ENCODE measurements at places on chromosomes 16 and 17. TPM values are rescaled to one million over a fixed set of nuclear protein-coding genes. Genes with fewer than 3 reads are reported as not detected.

DNA sequence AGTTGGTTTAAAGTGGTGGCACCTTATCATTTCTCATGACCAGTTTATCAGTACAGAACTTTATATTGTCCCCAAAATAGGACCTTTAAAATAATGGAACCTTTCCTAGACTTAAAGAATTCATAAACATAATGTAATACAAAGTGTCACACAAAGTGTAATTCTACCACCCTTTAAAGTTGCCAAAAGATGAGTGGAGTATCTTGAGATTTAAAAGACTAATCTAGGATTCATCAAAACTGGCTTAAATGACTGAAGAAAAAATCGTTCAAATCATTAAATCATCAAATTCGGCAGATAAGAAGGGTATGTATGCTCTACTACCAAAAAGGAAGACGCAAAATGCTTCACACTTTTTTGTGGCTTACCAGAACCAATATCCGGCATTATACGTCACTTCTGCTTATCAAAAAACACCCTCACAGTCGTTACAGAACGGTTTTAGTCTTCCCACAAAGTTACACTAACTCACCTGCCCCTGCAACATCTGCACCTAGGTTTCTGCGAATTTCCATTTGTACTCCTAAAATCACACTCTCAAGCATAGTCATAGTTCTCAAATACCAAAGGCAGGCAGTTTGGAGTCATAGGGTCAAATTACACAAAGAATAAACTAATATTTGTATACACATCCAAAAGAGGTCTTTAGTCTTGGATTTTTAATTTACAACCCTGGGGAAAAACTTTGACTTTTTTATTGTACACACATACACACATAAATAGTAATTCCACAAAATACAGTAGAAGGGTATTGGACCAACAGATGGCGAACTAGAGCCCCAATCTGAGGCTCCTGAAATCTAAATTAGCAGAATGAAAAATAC, 1.4 kb upstream of the KANSL1 start:
- no peak overlapping the region for H3K4me3 ChIP-seq
- DNase-seq, result peak; percentile 81
- no peaks in the 10 kb centered on the region for H3K27me3 ChIP-seq
- H3K4me1 ChIP-seq, result peaks cover 26% of the 10 kb centered on the region
- H3K27ac ChIP-seq, result peak overlapping the region; percentile 50
- no peaks in the 10 kb centered on the region for H3K36me3 ChIP-seq

MYL4 gene
- total RNA-seq, result 2.0 TPM

- no peak for DNase-seq
- no peaks in the 10 kb centered on the region for H3K36me3 ChIP-seq
- H3K27me3 ChIP-seq, result no peaks in the 10 kb centered on the region
- H3K4me3 ChIP-seq, result no peak overlapping the region
- H3K27ac ChIP-seq, result no peak overlapping the region
Observed at GRCh38 chr17:9615486-9615885, 29.8 kb upstream of the USP43 start.

GRCh38 chr16:12271006-12271405, 294.5 kb downstream of the SNX29 start:
- no peak for DNase-seq
- no peaks in the 10 kb centered on the region for H3K4me1 ChIP-seq
- no peaks in the 10 kb centered on the region for H3K36me3 ChIP-seq
- H3K4me3 ChIP-seq, result no peak overlapping the region

DNA sequence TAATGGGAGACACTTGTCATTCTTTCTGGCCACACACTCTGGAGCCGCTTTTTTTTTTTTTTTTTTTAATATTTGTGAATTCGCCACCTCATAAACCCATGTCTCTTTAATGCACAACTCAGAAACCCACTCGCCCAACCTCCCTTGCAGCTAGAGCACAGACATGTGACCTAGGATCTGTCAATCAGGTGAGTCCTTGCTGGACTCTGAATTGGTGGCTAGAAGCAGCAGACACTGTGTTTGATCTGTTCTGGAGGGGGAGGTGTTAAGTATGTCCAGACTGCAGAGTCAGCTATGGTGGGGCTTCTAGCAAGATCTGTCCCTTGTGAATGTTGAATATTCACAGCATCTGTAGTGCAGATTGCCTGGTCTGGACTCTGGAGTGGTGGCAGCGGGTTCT, 112.1 kb downstream of the PRKCB start:
- no peaks in the 10 kb centered on the region for H3K27me3 ChIP-seq
- H3K4me3 ChIP-seq, result no peak overlapping the region
- no peaks in the 10 kb centered on the region for H3K36me3 ChIP-seq
- H3K27ac ChIP-seq, result no peak overlapping the region

DNA sequence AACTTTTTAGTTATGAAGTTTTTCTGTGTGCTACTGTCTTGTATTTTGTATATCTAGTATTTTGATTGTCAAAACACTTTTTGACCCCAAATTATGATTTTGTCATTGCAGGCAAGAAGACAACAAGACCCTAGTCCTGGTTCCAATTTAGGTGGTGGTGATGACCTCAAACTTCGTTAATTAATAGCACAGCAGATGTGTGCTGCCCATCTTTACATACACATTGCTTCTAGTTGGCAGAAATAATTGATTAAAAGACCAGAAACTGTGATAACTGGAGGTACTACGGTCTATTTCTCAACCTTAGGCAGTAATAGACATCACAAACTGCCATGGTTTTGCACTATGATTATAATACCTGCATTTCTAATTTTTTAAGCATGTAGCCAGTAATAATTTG, 11.1 kb upstream of the PHAF1 start:
- DNase-seq, result no peak
- H3K4me1 ChIP-seq, result no peaks in the 10 kb centered on the region
- H3K4me3 ChIP-seq, result no peak overlapping the region

PRAC1 gene
- not detected for total RNA-seq

ARL5C gene
- total RNA-seq, result not detected

DNA sequence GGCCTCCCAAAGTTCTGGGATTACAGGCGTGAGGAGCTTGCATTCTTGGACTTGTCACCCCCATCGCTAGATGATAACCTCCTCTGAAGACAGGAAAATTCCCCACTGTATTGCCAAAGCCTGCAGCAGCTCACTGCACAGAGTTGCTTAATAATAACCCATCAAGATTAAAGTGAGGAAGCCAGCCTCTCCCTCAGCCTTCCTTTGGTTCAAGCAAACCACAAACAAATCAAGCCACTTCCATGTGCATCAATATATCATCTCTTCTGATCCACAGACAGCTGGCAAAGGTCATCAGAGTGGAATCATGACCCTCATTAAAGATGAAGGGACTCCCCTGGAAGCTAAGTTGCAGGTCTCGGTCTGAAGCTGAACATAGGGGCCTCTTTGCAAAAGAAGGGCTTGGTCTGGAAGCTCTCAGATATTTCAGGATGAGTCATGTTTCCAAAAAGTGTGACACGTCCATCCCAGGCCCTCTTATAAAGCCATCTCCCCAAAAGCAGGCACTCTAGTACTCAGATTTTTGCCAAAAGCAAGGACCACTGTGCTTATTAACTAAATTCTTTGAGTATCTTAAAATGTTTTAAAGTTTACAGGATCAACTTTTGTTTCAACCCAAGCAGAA, 4.8 kb downstream of the EMP2 start:
- H3K27me3 ChIP-seq, result no peaks in the 10 kb centered on the region
- DNase-seq, result no peak
- no peak overlapping the region for H3K27ac ChIP-seq
- H3K4me1 ChIP-seq, result peaks cover 3% of the 10 kb centered on the region
- H3K36me3 ChIP-seq, result no peaks in the 10 kb centered on the region

- no peaks in the 10 kb centered on the region for H3K36me3 ChIP-seq
- H3K4me1 ChIP-seq, result no peaks in the 10 kb centered on the region
- peaks cover 13% of the 10 kb centered on the region for H3K27me3 ChIP-seq
- no peak overlapping the region for H3K4me3 ChIP-seq
- DNase-seq, result no peak
Observed at GRCh38 chr17:57705921-57706695, 39.0 kb downstream of the CCDC182 start.

- no peak overlapping the region for H3K4me3 ChIP-seq
- H3K27me3 ChIP-seq, result peaks cover 24% of the 10 kb centered on the region
- no peak overlapping the region for H3K27ac ChIP-seq
- no peak for DNase-seq
- H3K4me1 ChIP-seq, result no peaks in the 10 kb centered on the region
Observed at GRCh38 chr17:17380145-17380925, 77.2 kb downstream of the NT5M start.

DNA sequence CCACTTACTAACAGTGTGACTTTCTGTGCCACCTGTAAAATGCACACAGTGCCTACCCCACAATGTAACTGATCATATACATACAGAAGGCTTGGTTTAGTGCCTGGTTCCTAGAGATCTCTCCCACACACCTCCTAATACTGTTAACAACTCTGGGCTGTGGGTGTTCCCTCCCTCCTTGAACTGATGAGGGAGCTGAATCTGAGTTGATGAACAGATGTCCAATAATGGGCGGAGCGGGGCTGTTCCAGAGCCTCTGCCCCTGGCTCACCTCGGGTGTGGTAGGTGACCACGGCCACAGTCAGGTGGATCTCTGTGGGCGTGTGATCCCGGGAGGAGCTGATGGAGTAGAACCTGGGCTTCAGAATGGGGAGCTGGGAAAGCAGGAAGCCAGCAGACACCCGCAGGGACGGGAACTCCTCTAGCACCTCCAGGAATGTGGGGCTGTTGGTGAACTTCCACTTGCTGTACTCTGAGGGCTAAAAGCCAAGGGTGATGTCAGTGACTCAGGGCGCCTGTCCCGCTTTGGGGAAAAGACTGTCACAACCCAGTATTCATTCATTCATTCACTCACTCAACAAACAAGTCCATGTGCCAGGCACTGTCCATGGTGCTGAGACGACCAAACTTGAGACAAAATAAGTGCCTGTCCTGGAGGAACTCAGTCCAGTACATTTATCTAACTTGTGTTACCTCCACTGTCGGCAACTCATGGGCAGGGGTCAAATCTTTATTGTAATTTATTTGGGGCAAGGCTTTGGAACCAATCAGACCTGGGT, 37.6 kb downstream of the NOS2 start:
- no peak overlapping the region for H3K27ac ChIP-seq
- no peaks in the 10 kb centered on the region for H3K36me3 ChIP-seq
- no peaks in the 10 kb centered on the region for H3K4me1 ChIP-seq
- DNase-seq, result peak; percentile 10
- H3K4me3 ChIP-seq, result no peak overlapping the region

- no peak overlapping the region for H3K27ac ChIP-seq
- DNase-seq, result no peak
- no peaks in the 10 kb centered on the region for H3K27me3 ChIP-seq
- no peak overlapping the region for H3K4me3 ChIP-seq
- no peaks in the 10 kb centered on the region for H3K36me3 ChIP-seq
Observed at GRCh38 chr16:78720416-78720815, 621.0 kb downstream of the WWOX start.

SOCS1 gene
- 0.81 TPM for total RNA-seq

ARL4D gene
- total RNA-seq, result 4.1 TPM

All from endothelial cell of umbilical vein (primary cell).